Stimulated activated CD8-positive, alpha-beta memory T cell treated with anti-CD3 and anti-CD28 coated beads, Interleukin-2, amount 100 ng/mL, for 48 hours (primary cell): ENCODE measurements at places on chromosomes 6 and 20.

DNA sequence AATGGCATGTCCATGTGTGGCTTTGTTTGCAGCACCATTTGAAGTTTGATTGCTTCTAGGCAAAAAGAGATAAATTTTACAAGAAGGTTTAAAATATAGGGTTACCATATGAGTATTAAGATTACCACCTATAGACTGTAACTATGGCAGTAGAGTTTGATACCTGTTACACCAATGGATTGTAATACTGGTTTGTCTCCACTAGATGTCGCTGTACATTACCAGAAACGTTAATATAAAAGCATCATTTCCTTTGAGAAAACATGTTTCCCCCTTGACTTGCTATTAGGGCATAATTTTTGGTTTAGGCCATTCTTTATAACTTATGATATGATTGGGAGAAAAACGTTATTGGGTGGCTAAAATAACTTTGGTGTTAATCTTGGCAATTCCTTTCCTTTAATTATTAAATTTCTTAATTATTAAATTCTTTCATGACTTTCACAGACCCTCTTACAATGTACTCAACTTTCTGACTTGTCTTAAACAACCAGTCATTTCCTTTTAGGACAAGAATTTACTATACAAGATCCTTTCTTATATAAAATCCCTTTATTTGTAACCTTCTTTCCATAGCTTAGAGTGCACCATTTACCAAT, 42.8 kb downstream of the HLA-DPB1 start:
- no peak for DNase-seq

DNA sequence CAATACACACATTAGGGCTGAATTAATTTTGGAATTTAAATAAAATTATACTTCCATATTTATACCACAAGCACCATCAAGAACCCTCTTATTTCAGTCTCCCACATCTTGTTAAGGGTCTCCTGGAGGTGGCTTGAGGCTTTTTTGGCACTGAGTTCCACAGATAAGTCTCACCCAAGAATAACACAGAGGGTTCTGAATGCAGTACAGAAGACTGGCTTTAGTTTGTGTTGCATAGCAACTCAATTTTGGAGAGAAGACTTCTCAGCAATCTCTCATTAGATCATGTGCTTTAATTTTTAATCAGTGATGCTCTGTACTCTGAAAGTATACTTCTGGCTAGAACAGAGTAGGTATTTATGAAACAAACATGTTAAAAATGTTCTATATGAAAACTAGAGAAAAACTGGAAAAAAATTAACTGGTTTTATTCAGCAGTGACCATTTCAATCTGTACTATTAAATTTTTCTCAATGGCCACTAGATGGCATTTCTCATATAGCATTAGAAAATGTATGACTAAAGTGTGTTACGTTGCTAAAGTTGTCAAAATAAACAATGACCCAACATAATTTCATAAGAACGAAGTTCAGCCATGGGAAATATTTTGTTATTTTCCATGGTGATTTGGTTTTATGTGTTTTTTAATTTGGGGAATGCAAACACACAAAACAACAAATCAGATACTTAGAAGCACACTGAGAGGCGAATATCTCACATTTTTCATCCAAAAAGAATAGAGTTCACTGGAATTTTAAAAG, 32.7 kb upstream of the MAP7 start:
- DNase-seq = no peak

DNA sequence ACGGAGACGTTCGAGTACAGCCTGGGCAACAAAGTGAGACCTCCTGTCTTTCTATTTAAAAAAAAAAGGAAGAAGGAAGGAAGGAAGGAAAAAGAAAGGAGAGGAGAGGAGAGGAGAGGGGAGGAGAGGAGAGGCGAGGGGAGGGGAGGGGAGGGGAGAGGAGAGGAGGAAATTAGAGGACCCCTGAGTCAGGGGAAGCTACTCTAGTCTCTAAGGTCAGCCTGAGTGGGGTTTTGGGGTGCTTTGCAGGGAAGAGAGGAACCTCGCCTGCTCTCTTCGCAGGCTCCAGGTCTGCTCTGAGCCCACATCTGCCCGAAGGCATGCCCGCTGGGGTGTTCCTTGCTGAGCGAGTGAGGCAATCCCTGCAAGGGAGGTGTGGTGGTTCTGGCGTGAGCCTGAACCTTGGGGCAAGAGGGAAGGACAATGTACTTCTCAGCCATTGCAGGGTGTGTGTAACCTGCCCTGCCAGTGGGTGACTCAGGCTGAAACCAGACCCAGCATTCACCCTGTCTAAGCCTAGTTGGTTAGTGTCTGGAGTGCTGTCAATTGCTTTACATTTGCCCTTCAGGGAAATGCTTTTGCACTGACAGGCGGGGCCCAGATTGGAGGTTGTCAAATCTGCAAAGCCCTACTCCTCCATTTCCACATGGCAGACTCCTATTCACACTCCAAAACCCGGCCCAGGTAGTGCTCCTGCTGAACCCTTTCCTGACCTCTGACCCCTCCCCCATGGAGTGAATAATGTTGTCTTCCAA, 15.3 kb upstream of the MMP9 start:
- DNase-seq = no peak

GRCh38 chr6:79868098-79868722, 79.1 kb downstream of the ELOVL4 start:
- no peak for DNase-seq

- DNase-seq = no peak
Measured at GRCh38 chr20:17023806-17024205, 203.0 kb upstream of the PCSK2 start.

DNA sequence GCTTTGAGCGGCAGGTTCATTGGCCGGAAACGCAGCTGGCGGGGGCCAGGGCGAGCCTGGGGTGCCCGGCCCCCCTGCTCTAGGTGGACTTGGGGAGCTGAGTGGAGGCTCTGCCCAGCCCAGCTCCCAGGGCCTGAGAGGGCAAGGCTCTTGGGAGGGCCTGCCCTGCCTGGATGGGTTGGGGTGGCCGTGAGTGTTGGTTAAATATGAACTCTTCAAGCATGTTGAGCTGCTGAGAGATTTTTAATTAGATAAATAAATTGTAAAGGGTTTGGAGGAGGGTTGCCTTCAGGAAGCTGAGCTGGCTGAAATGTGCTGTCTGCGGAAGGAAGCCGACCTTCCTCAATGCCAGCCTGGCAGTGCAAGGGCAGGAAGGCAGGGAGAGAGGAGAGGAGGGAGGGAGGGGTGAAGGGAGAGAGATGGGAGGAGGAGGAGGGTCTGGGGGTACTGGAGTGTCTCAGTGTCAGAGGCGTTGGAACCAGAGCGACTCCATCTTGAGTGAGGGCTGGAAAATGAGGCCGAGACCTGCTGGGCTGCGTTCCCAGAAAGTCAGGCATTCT, 39.4 kb upstream of the PMEPA1 start:
- DNase-seq = no peak
